ENCODE measurements at places on chromosomes 12 and 14.

DNA sequence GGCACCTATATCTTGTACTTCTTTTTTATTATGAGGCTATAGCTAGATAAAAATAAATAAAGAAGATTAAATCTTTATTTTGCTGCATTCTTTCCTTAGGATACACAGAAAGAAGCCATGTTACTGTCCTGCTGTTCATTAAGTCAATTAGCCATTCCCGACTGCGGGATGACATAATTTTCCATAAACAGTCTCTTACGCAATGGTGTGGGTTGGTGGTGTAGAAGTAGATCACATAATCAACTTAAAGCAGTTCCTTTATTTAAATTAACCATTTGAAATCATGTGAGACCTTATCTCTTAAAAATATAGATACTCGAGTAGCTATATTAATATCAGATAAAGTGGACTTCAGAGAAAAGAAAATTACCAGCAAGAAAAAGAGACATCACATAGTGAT lies 40.2 kb downstream of the TAOK3 start:
- no peak for DNase-seq

DNA sequence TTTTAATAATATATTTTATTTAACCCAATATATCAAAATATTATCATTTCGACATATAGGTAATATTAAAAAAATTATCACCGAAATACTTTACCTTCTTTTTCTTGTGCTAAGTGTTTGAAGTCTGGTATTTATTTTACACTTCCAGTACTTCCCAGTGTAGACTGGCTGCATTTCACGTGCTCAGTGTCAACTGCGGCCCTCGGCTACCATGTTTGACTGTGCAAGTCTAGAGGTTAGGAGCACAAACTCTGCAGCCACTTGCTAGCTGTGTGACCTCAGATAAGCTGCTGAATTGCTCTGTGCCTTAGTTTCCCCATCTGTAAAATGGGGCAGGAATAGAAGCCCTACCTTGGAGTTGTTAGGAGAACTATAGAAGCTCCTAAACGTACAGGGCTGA lies 42.3 kb upstream of the ESRRB start:
- no peak for DNase-seq

DNA sequence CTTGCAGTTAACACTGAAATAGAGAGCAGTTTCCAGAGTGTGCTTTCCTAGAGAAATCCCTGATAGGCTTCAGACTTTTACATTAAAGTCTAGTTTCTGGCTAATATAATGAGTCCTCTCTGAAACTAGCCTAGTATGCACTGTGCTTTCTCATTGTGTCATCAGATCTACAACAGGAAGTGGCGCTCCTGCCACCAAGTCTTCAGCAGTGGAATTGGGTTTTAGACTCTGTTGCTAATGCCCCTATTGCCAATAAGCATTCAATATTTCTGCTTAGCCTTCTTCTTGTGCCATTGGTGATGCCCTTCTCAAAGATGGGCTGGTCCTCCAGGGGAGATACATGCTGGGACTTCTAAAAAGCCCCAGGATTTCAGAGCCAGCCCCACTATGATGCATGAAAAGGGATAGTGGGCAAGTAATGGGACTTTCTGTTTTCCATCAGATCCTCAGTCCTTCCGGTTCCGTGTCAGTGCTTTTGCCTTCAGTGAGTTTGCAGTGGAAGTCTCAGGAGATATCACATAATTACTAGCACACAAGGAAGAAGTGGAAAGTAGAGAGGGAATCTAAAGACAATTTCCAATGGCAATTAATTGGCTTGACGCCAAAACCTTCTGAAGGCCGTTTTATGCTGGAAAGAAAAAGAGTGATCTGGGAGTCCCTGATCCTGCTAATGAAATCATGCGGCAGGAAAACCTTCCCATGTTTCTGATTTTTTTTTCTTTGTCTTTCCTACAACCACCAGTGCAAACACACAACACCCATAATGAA lies 50.0 kb downstream of the SSPN start:
- no peak for DNase-seq

DNA sequence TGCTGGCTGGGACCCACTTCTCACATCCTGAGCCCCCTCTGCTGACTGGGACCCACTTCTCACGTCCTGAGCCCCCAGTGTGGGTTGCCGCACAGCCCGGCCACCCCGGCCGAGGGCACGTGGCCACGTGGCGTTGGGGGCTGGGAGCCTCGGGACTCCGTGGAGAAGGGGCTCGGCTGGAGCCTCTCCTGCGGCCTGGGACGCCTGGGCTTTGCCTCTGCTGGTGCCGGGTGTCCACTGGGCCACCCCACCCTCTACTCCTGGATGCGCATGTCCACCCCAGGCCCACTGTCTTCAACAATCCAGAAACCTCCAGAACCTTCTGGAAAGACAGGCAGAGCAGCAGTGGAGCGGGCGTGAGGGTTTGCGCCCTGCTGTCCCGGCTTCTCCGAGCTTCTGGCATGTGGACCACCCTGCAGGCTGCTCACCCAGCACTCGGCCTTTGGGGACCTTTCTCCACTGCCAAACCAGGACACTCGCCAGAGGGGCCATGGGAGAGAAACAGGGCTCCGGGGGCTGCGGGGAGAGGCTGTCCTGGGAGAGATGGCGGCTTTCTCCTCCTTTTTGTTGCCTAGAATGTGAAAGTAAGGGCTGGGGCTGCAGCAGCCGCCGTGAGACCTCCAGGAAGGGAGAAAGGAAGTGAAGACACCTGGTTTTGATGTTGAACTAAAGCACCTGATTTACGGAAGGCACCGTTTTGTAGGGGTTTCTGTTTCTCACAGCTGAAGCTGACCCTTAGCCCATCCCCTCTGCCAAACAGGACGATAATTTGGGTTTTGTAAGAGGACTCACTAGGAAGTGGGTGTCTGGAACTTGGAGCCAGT lies 30.0 kb downstream of the NOC4L start:
- no peak for DNase-seq

GRCh38 chr12:102776041-102776440 lies 141.0 kb downstream of the PAH start:
- DNase-seq: no peak

DNA sequence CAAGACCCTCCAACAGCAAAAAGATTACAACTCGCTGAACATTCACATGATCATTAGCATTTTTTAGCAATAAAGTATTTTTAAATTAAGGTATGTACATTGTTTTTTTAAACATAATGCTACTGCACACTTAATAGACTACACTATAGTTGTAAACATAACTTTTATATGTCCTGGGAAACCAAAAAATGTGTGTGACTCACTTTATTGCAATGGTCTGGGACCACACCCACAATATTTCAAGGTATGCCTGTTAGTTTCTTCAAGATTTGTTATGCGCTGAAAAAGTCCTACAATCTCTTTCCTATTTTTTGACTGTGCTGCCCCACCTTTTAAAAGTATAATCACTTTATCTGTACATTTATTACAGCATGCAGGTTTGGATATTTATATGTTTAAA lies 30.4 kb upstream of the PCNX4 start:
- DNase-seq: no peak

DNA sequence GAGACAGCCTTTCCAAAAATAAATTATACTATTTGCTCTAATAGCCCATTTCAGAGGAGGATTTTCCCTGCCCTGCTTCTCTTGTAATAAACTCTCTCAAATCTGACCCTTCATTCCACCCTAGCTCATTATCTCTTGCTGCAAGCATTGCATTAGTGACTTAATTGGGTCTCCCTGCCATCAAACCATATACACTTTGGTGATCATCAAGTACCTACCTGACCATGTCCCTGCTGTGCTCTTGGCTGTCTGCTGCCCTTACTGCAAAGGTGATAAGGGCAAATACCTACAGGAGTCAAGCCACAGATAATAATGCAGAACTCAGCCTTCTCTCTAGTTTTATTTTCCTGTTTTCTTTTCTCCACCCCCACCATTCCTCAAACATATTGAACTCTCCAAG lies 88.4 kb downstream of the LIN7A start:
- no peak for DNase-seq

DNA sequence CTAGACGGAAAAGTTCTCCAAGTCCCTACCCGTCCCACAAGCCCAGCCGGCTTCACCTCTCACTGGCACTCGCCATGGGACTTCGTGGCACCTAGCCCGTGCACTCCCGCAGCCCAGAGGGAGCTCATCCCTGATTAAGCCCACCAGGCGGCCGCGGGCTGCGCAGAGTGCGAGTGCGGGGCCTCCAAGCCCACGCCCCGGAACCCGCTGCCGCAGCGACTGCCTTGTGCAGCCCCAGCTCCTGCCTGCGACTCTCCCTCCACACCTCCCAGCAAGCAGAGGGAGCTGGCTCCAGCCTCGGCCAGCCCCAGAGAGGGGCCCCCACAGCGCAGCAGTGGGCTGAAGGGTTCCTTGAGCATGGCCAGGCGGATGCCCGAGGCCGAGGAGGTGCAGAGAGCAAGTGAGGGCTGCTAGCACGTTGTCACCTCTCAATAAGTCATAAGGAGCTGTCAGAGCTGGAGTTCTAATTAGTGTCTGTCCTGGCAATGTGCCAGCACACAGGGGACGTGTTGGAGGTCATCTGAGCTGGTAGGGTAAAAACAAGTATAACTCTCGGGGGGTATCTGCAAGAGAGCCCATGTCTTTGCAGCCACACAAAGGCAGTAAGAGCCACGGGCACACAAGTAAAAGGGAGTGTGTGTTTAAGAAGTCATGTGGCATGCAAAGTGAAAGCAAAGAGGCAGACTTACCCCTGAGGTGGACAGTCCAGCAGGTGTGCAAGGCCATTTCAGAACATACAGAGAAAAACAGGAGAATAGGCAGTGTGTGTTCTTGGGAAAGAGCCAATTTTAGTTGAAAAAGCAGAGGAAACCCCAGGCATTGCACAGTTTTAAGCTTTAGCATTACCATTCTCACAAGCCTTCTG lies 27.1 kb upstream of the TMTC2 start:
- no peak for DNase-seq

GRCh38 chr12:111259231-111259630 lies 109.7 kb downstream of the PHETA1 start:
- DNase-seq: no peak

DNA sequence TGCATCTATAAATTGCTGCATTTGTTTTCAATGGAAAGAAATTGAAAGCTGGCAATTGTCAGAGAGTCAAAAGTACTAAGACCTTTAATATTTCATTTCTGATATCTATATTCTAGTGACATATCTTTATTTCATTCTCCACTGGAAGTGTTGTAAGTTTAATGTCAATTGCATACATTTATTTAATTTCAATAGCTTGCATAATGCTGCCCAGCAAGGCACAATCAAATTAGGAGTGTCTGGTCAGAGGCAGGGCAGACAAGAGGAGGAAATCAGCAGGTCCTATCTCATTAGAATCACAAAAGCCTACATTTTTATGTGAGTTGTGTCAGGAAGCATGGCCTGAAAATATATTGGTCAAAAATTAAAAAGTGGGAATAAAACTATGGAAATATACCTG lies 112.9 kb downstream of the TMEM132D start:
- DNase-seq: no peak

Measured in stimulated activated CD4-positive, alpha-beta T cell treated with anti-CD3 and anti-CD28 coated beads, Interleukin-12 subunit alpha, Interleukin-12 subunit beta, amount 100 ng/mL, for 48 hours (primary cell).